ENCODE measurements at places on chromosomes 5 and 9.
A peak's percentile ranks its signal among the peaks of the same experiment; 100 is the strongest.

GRCh38 chr5:2805080-2805479 lies 53.6 kb upstream of the IRX2 start:
- DNase-seq = no peak

- DNase-seq = peak; percentile 89
Measured at GRCh38 chr5:83548581-83548980, 77.0 kb downstream of the VCAN start.

GRCh38 chr5:144179226-144179625 lies 8.6 kb downstream of the KCTD16 start:
- peak; percentile 49 for DNase-seq

- DNase-seq = no peak
Measured at GRCh38 chr5:143432658-143433239, 29.3 kb upstream of the NR3C1 start.

GRCh38 chr9:133187561-133188005 lies 21.5 kb downstream of the OBP2B start:
- no peak for DNase-seq

DNA sequence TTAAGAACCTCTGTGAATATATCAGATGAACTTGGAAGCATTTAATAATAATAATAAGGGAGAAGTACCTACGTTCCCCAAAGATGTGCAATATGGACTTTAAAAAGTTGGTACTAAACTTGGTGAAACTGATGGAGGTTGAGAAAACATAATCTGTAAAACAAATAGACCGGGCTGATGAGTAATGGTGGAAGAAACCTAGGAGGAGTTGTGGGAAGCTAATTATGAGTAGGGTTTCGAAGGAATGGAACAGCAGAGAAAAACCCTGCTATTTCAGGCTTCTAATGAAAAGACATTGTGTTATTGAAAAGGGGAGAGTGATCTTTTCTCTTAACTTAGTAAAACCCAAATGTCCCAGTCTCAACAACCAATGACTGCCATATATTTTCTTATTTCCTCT lies 229.3 kb downstream of the PCSK1 start:
- no peak for DNase-seq

GRCh38 chr9:114093761-114094505 lies 5.2 kb downstream of the KIF12 start:
- no peak for DNase-seq

GRCh38 chr9:98158071-98158831 lies 34.2 kb downstream of the CORO2A start:
- no peak for DNase-seq

DNA sequence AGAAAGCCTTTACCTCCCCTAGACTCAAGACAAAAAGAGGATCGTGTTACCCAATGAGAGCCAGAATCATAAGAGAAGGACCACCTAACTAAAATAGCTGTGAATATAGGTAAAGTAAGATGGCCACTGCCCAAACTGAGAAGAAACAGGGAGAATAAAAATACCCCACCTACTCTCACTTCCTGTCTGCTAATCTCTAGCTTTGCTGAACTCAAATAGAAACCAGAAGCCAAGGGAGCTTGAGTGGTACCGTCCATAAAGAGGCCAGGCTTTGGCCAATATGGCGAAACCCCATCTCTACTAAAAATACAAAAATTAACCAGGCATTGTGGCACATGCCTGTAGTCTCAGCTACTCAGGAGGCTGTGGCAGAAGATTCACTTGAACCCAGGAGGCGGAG lies 123.0 kb upstream of the FST start:
- no peak for DNase-seq

DNA sequence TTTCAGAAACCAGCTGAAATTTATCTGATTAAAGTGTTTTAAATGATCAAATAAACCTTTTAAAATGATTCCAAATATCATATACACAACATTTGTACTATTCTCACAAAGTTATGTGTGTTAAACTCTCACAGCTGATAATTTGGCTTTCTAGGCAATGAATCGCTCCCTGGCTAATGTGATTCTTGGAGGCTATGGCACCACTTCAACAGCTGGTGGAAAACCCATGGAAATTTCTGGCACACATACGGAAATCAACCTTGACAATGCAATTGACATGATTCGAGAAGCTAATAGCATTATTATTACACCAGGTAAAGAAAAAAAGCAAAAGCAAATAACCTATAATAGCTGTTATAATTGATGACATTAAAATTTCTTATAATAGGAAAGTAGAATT lies 72.4 kb downstream of the NNT start:
- no peak for DNase-seq

- peak; percentile 32 for DNase-seq
Measured at GRCh38 chr9:6512085-6512657, 99.2 kb downstream of the UHRF2 start.

DNA sequence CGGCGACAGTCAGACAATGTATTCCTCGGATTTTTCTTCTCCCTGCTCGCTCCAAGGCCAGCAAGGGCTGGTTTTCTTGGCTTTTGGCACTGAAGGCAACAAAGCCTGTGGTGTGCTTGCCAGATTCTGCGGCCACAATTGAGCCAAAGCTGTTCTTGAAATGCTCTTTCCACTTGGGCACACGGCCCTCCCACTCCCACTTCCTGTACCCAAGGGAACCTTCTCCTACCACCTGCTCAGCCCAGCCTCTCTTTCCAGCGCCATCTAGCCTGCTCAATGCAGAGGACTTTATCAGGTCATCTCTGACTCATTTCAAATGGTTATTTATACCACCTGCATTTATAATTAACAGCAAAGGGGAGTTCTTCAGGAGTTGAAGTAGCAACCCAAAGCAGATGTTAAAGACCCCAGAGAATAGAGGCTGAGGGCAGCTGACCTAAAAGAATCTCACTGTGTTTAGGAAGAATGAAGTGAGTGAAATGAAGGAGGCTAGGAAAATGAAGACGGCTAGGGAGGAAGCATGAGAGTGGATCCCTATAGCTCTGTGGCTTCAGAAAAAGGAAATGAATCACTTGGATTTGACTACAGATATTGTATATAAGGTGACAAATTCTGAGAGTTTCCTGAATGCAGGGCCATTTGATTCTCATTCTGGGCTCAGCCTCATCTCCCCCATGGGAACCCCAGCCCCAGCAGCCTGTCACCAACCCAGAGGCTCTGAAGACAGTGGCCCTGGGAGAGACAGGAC lies 439.0 kb downstream of the ENC1 start:
- DNase-seq = peak; percentile 64

- peak; percentile 64 for DNase-seq
Measured at GRCh38 chr5:74762599-74762998, 4.3 kb downstream of the GFM2 start.

DNA sequence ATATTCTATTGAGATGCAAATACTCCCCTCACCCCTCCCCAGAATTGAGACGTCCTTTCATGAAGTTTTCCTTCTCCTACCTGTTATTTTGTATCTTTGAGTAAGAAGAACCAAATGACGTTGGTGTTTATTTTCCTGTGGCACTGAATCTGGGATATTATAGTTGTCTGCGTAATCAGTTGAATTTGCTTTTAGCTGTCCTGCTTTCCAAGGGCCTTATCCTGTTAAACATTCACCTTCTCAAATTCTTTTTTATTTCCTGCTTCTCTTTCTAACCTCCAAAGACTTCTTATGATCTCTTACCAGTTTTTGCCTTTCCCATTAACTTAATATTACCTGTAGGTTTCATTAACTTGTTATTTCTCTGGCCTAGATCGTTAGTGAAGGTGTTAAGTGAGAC lies 1254.9 kb upstream of the WWC1 start:
- DNase-seq = no peak

DNA sequence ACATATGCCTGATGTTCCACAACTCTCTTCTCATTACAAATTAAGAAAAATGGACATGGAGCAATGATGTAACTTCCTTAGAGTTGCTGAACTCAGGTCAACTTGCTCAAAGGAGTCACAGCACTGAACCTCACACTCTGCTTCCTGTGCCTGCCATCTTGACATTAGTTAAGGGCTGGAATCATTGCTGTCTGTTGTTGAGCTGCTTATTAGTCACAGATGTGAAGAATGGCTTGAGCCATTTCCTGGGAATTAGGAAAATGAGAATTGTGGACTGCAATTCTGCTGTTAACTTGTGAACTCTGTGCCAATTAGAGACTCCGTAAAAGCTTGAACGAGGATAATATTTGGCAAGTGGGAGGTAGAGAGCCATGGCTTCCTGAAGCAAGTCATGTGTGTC lies 212.0 kb downstream of the ADAMTS12 start:
- peak; percentile 80 for DNase-seq

GRCh38 chr5:155471027-155471426 lies 457.5 kb downstream of the KIF4B start:
- no peak for DNase-seq

DNA sequence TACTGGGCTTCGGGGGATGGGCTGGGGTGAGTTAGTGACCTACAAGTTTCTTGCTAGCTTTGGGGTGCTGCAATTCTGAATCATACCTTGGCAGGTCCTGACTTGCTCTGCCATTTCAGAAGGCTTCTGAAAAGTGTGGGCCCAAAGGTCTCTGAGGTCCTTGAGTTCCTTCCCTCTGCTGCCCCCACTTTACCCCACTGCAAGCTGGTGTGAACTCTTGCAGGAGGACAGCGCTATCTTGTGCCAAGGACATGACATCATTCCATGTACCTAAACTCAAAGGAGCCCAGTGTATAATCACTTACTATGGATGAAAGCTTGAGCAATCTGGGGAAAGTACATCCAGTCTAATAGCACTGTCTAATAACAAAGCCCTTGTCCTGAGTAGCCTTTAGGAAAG lies 157.4 kb downstream of the RMI1 start:
- no peak for DNase-seq

- no peak for DNase-seq
Measured at GRCh38 chr5:11903614-11904264, 507 bp downstream of the CTNND2 start.

DNA sequence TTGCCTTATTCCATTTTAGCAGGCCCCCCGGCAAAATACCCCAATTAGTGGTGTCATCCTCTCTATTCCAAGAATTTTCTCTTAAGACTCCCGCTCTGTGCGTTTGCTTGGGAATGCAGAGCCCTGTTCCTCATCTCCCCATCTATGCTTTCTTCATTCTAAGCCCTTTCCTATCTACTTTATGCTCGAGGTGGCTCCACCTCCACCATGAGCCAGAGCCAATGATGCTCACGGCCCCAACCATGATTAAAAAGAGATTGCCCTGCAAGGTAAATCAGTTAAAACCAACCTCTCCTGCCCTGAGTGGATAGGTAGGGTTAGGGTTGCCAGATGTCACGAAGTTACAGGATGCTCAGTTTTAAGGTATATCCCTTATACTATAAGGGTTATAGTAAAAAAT lies 677 bp upstream of the TXNDC15 start:
- no peak for DNase-seq

DNA sequence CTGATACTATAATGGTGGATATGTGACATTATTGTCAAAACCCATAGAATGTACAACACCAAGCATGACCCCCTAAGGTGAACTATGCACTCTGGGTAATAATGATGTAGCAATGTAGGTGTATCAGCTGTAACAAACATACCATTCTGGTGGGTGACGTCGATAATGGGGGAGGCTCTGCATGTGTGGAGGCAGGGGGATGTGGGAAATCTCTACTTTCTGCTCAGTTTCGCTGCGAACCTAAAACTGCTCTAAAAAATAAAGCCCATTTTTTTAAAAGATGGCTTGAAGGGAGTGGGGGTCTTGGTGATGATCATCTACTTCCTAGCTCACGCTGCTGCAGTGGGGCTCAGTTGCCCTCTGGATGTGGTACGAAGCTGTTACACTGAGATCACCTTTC lies 51.1 kb downstream of the RASGEF1C start:
- DNase-seq = no peak

DNA sequence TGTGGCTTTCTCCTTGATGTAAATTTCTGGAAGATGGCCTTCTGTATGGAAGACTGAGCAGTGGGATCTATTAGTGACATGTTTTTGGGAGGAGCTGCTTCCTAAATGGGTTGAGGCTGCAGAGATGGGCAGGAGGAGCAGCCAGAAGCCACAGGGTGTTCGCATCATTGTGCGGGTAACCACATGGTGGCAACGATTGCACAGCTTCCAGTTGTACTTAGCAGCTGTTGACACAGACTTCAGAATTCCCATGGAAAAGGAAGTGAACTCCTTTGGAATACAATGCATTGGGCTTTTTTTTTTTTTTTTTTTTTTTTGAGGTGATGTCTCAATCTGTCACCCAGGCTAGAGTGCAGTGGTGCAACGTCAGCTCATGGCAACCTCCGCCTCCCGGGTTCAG lies 297.3 kb downstream of the NR3C1 start:
- DNase-seq = peak; percentile 75

GRCh38 chr5:137316346-137316736 lies 182.8 kb downstream of the SPOCK1 start:
- DNase-seq = peak; percentile 41

DNA sequence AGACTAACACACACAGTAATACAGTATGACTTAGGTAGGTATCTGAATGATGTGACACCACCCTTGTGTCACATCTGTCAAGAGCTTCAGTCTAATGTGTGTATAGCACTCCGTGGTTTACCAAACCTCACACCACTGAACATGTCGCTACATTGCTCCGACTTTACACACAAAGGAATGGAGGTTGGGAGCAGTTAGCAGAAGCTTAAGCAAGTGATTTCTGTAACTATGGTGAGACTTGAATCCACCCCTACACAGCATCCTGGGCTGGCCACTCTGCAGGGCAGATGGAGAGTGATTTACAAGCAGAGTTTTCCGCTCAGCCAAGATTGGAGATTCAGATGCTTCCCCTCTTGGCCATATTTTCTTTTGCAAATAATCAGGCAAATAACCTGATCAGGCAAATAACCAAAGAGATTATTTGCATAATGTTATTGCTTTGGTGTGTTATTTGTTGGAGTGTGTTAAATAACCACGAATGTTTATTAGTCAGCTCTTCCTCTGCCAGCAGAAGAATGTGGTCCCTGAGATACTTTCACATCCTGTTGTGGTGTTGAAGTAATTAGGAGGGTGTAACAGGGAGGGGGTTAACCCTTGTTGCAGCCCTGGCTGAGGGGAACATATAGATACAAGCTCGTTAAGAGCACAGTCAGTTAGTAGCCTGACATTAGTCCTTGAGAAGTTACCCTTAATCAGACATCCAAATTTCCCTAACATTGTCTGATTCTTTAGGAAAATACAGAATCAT lies 92.8 kb downstream of the SNX18 start:
- peak; percentile 44 for DNase-seq

DNA sequence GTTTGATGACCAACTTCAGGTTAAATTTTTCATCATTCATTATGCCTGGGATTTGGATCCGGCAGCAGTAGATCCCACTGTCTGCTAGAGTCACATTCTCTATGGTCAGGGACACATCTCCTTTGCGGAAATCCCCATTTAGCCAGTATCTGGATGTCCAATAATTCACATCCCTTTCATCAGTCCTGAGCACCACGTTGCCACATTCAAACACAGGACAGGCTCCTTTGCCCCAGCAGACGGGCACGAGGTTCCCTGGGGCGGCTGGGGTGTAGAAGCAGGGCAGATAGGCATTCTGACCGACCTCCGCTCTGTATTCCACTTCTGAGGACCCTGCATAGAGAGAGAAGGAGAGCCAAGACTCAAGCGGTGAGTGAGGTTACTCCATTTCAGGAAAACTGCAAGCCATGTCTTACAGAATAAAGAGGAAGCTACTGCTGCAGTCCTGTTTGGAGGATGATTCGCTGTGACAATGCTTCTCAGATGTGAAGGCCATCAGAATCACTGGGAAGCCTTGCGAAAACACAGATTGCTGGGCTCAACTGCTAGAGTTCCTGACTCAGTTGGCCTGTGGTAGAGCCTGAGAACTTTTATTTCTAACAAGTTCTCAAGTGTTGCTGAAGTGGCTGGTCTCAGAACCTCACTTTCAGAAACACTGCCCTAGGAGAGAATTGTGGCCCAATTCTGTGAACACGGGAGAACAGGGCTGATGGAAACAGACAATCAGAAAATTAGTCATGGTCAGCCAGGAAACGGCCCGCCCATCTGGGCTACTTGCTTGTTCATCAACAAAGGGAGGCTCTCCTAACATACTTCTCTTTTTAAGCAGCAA lies 2.0 kb downstream of the HAVCR2 start:
- peak; percentile 9 for DNase-seq
